T-helper 2 cell treated with Interferon-gamma antibody and Interleukin-4, amounts not matched to agents 5 μg/mL and 100 μg/mL, for 36 hours (primary cell): ENCODE measurements at places on chromosomes 12 and 14.

- no peak for DNase-seq
These were observed at the start of the genes FOXA1 and TTC6 for GRCh38 chr14:37594971-37595808. FOXA1 (minus strand) TSS chr14:37595249; CDS start chr14:37594972, 277 bp downstream. TTC6 (plus strand) TSS chr14:37595629; CDS start chr14:37622065, 26,436 bp downstream.

DNA sequence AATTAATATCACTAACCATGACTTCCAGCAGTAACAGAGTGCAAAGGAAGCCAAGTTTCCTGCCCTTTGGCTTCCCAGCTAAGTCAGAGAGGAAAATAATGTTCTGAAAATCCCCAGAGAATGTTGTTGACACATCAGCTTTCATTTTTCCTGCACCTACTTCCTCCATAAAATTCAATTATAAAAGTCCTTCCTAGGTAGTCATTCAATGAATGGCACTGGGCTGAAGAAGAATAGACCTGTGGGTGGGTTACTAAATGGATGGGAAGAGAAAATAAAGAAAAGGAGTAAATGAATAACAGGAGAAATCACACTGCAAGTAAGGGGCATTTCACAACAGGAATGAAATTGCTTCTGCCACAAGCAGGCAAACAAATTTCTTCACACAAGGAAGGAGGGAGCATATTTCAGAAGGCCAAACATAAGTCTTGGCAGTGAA lies 73.2 kb upstream of the MDM1 start:
- no peak for DNase-seq

GRCh38 chr12:130709151-130709970 lies 6.7 kb downstream of the RIMBP2 start:
- DNase-seq, result no peak

GRCh38 chr12:108310489-108310888 lies 28.6 kb downstream of the CMKLR1 start:
- no peak for DNase-seq

- no peak for DNase-seq
These were observed 4.2 kb downstream of the TDP1 start for GRCh38 chr14:89959853-89960445.

GRCh38 chr14:100733152-100733850 lies 6.6 kb downstream of the DLK1 start:
- no peak for DNase-seq

GRCh38 chr12:67957383-67957782 lies 31.9 kb upstream of the IFNG-AS1 start:
- DNase-seq, result no peak

DNA sequence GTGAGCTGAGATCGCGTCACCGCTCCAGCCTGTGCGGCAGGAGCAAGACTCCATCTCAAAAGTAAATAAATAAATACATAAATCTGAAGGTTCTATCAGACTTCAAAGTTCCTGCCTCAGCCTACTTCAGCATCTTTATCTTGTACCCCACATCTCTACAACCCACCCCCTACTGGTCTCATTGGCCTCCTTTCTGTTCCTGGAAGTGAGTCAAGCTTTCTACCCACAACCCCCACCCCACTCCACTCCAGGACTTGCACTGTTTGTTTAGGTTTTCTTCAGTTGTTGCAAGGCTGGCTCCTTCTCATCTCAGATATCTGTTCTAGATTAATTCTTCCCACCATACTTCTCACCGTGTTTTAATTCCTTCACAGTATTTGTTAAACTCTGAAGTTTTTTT lies 714 bp upstream of the PSMC6 start:
- DNase-seq, result peak; percentile 70

GRCh38 chr12:106288494-106289195 lies 13.9 kb upstream of the TCP11L2 start:
- no peak for DNase-seq

DNA sequence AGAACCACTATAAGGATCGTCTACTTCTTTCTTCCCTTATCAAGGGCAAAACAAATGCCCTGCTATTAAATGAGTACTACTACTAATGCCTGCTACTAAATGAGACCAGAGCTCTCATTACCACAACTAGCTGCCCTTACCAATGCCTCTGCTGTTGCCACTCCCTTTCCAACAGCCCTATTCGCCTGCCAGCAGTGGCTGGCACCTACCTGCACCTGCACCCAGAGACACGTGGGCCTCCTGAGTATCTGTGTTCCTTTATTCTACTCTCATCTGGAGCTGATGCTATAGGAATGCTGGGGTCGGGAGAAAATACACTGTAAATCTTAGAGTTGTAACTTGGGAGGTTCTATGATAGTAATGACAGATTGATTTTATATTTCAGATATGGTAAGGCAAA lies 174.7 kb downstream of the SLC2A13 start:
- no peak for DNase-seq

DNA sequence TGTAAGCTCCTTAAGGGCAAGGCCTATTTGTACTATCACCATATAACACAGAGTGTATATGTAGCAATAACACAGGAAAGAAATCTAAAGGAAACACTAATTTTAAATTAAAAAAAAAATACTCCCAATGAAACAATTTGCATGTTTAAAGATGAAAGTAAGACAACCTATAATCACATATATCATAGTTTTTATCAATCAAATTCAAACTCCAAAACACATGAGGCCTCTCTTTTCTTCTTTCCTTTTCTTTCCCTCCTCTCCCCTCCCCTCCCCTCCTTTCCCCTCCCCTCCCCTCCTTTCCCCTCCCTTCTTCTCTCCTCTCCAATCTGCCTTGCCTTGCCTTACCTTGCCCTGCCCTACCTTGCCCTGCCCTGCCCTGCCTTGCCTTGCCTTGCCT lies 405.8 kb upstream of the RPL10L start:
- DNase-seq, result no peak

DNA sequence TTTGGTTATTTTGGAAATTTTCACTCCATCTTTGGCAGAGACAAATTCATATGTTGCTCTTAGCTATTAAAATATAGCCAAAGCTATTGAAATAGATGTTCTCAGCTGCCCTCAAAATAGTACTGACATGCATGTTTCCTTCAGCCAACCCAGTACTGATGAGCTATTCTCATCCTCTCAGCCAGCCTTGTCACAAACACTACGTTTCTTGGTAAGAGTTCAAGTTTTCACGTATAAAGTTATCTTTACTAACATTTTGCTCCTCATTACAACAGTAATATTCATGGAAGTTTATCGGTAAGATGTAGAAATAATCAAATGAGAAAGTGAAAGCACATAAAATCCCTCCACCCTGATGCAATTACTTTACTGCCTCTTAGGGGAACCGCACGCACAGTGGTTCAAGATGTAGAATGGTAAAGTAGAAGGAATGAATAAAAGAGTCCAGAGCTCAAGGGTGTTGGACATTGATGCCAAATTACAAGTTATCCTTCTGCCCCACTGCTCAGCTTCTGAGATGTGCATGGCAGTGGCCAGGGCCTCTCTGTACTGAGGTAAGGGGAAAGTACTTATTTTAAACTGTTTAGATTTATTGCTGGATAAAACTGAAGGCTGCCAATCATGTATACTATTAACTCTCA lies 20.7 kb downstream of the GCH1 start:
- DNase-seq, result no peak

GRCh38 chr12:42585154-42585840 lies 4.2 kb downstream of the PRICKLE1 start:
- no peak for DNase-seq

DNA sequence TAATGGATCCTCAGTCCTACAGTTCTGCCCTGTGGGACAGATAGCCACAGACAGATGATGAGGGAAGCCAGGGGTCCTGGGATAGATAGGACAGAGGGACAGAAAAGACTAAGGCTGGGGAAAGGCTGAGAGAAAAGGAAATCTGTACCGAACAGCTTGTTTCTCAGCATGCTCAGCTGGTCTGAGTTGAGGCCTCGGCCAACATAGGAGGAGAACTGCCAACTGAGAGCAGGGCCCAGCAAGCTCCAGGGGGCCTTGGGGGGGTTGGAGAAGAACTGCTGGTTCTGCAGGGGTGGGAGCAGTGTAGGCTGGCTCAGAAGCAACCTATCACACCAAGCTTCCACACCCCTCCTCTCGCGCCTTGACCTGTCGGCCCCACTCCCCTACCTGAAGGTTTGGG lies 10.1 kb downstream of the IL23A start:
- no peak for DNase-seq

- no peak for DNase-seq
These were observed 2.8 kb downstream of the CARMIL3 start for GRCh38 chr14:24054646-24055045.

DNA sequence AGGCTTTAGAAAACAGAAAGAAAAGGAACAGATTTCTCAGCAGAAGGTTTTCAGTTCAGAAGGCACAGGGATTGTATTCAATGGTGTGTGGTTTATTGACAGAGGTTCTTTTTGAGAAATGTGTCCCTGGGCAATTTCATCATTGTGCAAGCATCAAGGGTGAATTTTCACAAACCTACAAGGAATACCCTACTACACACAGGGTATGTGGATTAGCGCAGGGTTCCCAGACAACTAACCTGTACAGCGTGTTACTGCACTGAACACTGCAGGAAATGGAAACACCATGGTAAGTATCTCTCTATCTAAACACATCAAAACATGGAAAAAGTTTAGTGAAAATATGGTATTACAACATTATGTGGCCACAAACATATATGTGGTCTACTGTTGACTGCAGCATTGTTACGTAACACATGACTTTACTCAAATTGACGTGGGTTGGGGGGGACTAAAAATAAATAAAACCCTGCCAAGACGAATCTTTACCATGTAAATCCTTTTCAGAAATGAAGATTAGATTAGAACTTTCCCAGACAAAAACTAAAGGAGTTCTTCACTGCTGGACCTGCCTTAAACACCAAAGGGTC lies 893.1 kb downstream of the TMEM121 start:
- no peak for DNase-seq

DNA sequence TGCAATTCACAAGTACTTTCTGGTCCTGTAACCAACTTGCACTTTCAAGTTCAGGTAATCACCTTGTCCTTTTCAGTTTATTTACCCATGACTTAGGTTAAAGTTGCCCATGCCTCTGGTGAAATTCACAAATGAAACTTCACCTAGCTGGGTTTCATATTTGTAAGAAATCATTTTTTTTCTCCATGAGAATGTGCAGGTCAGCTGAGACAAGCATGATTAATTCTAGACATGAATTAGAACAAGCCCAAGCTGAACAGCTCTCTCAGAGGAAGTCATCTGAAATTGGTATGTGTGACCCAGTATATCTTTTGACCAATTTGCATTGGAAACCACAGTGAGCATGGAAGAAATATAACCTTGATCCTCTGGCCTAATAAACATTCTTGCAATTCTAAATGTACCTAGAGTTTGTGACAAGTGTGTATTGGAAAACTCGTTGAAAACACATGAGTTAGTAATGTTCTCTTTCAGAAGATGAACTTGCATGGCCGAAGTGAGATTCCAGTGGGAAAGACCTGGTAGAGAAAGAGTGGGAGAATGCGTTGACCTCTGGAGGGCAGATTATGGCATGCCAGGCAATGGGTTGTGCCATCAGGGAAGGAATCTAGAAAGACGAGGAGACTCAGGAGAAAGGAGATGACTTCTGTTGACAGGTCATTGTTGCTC lies 486.5 kb downstream of the ZFP36L1 start:
- DNase-seq, result no peak

DNA sequence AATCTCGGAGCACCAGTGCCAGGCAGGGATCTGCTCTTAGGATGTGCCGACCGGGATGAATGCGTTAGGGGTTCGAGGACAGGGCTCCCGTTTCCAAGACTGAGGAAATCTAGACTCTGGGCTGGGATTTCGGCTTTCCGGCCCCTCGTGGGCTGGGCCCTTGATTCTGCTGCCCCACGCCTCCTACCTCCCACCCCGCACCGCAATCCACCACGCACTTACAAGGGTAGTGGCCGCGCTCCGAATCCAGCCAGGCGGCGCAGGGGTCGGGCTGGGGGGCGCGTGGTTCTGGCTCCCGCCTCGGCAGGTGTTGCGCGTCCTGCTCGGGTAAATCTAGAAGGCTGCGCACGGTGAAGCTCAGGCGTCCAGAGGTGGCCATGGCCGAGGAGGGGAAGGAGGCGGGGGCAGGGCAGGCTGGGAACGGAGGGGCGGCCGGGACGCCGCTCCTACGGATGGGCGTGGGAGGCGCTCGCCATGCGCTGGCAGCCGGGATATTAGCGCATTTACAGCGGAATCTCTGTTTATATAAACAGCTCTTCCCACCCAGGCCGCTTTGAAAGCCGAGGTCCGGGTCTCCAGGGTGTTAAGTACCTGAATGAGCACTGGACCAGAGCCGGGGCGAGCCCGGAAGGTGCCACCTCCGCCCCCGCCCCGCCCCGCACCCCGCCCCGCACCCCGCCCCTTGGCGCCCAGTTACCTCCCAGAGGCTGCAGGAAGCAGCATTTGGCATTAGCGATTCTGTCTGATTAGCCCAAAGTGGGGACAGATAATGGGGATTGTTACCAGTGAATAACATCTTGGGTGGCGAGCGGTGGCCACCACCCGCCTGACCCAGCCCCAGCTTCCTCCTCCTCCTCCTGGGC lies at the start of gene NKX2-8:
NKX2-8 (minus strand) TSS at position 604 of the 863 bp plus-strand sequence; CDS start at position 379, 225 bp downstream.
- DNase-seq, result no peak

DNA sequence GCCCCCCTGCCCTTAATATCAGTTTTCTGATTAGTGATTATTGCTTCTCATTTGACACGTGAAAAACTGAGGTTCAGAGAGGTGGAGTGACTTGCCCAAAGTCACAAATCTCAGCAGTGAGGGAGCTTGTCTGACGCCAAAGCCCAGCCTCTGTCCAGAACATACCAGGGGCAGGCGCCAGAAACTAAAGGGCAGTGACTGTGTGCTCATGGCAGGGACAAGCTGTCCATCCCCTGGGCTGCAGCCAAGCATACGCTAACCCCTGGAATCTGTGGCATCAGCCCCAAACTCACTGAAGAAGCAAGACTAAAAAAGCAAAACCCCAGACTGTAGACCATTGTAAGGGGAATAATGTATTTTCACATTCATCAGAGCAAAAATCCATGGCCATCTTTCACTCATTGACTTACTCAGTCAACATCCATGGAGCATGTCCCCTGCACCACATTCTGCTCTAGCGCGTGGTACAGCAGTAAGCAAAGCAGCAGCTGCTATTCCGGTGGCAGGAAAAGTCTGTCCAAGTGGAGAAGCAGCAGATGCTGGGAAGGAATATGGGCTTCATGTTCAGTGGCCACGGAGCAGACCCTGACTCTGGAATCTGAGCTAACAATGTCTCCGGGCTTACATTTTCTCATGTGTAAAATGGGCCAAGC lies 1.5 kb upstream of the SERPINA4 start:
- DNase-seq, result no peak

GRCh38 chr14:28766469-28766955 lies at the start of gene FOXG1:
FOXG1 (plus strand) TSS chr14:28766787; CDS start chr14:28767280, 493 bp downstream.
- DNase-seq, result no peak

GRCh38 chr14:76115010-76115422 lies 36.7 kb upstream of the GPATCH2L start:
- DNase-seq, result no peak

DNA sequence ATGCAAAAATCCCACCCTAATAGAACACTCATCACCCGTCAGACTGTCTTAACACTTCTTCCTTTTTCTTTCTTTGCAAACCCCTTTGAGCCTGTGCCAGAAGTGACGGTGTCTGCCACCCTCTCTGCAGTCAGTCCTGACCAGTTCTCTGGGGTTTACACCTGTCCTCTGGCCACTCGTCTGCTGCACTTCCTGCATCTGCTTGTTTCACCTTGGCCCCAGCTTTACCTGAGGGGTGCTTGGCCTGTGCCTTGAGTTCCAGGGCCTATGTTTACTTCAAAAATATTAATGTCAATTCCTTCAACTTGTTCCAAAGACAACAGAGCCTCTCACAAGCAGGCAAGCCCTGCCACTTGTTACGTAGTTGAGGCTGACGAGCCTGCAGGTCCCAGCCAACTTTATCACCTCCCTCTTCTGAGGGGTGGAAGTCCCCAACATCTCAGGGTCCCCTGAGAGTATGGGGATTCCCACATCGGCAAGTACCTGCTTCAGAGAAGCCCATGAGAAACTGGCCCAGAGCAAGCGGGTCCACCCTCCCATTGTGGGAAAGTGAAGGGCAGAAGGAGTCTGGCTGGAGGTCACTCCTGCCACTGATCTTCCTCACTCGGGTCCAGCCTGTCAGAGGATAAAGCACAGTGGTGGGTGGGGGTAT lies 205.4 kb downstream of the DAD1 start:
- DNase-seq, result no peak
